ENCODE measurements at places on chromosomes 1 and 21. TPM values are rescaled to one million over a fixed set of nuclear protein-coding genes. Genes with fewer than 3 reads are reported as not detected.

CD34 gene
- total RNA-seq, result not detected

LCE6A gene
- total RNA-seq, result not detected

OR6K3 gene
- not detected for total RNA-seq

GRCh38 chr1:3115275-3116149 is 46.5 kb downstream of the PRDM16 start:
- H3K27ac ChIP-seq, result no peak overlapping the region
- no peak overlapping the region for H3K4me3 ChIP-seq
- H3K4me1 ChIP-seq, result no peaks in the 10 kb centered on the region
- DNase-seq, result no peak
- no peaks in the 10 kb centered on the region for H3K27me3 ChIP-seq

DNA sequence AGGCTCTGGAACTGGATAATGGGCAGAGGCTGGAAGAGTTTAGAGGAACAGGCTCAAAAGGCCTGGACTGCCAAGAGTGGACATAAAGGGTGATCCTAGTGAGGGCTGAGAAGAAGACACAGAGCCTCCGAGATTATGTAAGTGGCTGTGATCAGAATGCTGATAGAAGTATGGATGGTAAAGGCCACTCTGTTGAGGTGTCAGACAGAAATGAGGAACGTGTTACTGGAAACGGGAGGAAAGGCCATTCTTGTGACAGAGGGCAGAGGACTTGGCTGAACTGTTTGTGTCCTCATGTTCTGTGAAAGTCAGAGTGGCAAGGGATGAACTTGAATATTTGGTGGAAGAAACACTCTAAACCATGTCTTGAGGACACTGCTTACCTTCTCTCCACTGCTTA is 6.7 kb upstream of the ABCG1 start:
- peaks cover 22% of the 10 kb centered on the region for H3K27me3 ChIP-seq
- H3K4me3 ChIP-seq, result no peak overlapping the region
- no peak for DNase-seq
- H3K36me3 ChIP-seq, result no peaks in the 10 kb centered on the region
- no peak overlapping the region for H3K27ac ChIP-seq
- H3K4me1 ChIP-seq, result peaks cover 2% of the 10 kb centered on the region

- H3K4me1 ChIP-seq, result no peaks in the 10 kb centered on the region
- DNase-seq, result no peak
- no peaks in the 10 kb centered on the region for H3K36me3 ChIP-seq
- no peak overlapping the region for H3K4me3 ChIP-seq
- no peak overlapping the region for H3K27ac ChIP-seq
Measured at GRCh38 chr1:18479454-18479853, 1.3 kb upstream of the KLHDC7A start.

- peak; percentile 49 for DNase-seq
- peaks cover 12% of the 10 kb centered on the region for H3K4me1 ChIP-seq
- H3K27ac ChIP-seq, result no peak overlapping the region
- no peaks in the 10 kb centered on the region for H3K36me3 ChIP-seq
Measured at GRCh38 chr1:24385160-24385940, 28.2 kb downstream of the STPG1 start.

- no peaks in the 10 kb centered on the region for H3K4me1 ChIP-seq
- no peak overlapping the region for H3K4me3 ChIP-seq
- H3K27ac ChIP-seq, result no peak overlapping the region
Measured at GRCh38 chr1:87252406-87252805, 76.3 kb upstream of the LMO4 start.

DNA sequence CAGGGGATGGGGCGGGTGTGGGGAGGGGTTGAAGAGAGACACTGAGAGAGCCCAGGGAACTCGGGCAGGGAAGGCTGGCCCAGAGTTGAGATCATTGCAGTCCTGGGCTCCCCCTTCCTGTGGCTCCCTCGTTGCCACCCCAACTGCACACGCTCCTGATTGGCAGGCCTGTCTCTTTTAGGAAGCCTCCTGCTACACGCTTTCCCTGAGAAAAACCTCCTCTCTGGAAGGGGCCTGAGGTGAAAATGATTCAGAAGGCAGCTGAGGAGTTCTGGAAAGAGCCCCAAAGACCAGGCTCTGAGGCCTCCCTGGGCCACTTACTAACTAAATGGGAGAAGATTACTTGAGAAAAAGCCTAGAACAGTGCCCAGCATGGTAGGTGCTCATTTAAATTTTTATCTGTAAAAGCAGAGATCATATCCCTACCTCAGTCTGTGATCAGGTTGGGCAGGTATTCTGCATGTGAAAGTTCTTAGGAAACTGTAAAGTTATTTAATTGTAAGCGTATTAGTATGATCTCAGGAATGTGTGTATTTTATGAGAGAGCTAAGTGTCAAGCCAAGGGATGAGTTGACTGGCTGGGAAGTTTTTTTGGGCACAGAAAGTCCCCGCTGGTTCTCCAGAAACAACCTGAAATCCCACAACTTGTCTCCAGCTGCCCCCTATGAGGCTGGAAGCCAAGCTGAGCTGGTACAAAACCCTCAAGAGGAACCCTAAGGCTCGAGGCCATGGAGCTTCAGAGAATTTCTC is 65.2 kb upstream of the EPS8L3 start:
- no peaks in the 10 kb centered on the region for H3K36me3 ChIP-seq
- DNase-seq, result peak; percentile 13
- H3K4me3 ChIP-seq, result no peak overlapping the region
- peaks cover 11% of the 10 kb centered on the region for H3K4me1 ChIP-seq
- H3K27me3 ChIP-seq, result no peaks in the 10 kb centered on the region
- no peak overlapping the region for H3K27ac ChIP-seq

GRCh38 chr21:35504951-35505466 is 455.9 kb upstream of the RUNX1 start:
- H3K4me1 ChIP-seq, result peaks cover 5% of the 10 kb centered on the region
- no peak overlapping the region for H3K4me3 ChIP-seq
- no peak for DNase-seq
- H3K27me3 ChIP-seq, result no peaks in the 10 kb centered on the region
- H3K36me3 ChIP-seq, result no peaks in the 10 kb centered on the region
- H3K27ac ChIP-seq, result no peak overlapping the region

DNA sequence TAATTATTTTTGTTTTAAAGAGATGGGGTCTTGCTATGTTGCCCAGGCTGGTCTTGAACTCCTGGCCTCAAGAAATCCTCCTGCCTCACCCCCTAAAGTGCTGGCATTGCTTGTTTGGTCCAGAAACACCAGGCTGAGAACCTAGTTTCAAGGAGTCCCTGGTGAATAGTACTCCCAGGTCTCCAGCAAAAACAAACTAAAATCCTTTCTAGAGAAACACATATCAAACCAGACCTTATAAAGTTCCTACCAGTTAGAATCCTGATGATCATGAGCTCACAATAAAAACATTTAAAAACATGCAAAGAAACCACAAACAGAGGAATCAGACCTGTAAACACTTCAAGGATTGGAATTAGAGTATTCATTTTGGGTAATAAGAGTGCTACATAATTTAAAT is 34.4 kb upstream of the PADI1 start:
- peak; percentile 78 for DNase-seq
- peaks cover 23% of the 10 kb centered on the region for H3K4me1 ChIP-seq
- no peaks in the 10 kb centered on the region for H3K27me3 ChIP-seq
- H3K36me3 ChIP-seq, result no peaks in the 10 kb centered on the region
- no peak overlapping the region for H3K4me3 ChIP-seq
- peak overlapping the region; percentile 88 for H3K27ac ChIP-seq

- H3K27ac ChIP-seq, result peak overlapping the region; percentile 33
- H3K4me1 ChIP-seq, result peaks cover 42% of the 10 kb centered on the region
- H3K4me3 ChIP-seq, result no peak overlapping the region
- DNase-seq, result peak; percentile 21
- H3K36me3 ChIP-seq, result no peaks in the 10 kb centered on the region
Measured at GRCh38 chr1:27526569-27527222, 36.7 kb upstream of the WASF2 start.

DNA sequence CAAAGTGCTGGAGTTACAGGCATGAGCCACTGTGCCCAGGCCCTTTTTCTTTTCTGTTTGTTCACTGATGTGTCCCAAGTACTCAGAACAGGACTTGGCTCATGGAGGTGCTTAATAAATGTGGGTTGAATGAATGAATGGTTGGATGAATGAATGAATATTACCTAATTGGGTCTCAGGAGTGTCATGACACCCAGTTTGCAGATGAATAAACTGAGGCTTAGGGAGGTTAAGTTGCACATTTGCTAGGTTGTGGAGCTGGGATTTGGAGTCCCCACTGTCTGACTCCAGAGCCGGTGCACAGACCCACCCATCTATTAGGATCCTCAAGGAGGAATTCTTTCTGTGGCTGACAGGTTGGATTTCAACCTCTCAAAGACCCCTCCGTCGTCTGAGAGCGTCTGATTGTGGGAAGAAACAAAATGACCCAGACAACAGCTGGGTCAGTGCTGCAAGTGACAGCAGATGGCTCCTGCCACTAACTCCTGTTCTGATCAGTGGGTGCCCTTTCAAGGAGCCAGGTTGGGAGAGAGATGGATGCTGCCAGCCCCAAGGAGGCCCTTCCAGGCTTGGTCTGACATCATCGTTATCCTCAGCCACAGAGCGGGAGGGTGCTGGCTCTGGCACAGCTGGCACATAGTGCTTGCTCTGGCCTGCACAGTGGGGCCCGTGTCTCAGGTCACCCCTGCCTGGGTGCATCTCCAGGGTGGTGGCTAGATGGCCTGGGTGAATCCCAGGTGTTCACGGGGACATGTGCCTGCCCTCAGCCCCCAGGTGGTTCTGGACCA is 24.2 kb downstream of the ARHGEF10L start:
- no peak for DNase-seq
- H3K27me3 ChIP-seq, result no peaks in the 10 kb centered on the region
- H3K36me3 ChIP-seq, result no peaks in the 10 kb centered on the region
- no peak overlapping the region for H3K27ac ChIP-seq
- peaks cover 13% of the 10 kb centered on the region for H3K4me1 ChIP-seq
- no peak overlapping the region for H3K4me3 ChIP-seq
